Mesothelial cell of epicardium (in vitro differentiated cells): ENCODE measurements at places on chromosomes 3 and 15.

- H3K27me3 ChIP-seq = no peaks in the 10 kb centered on the region
- H3K36me3 ChIP-seq = peaks cover 25% of the 10 kb centered on the region
Observed at GRCh38 chr3:112364291-112364690, 31.3 kb downstream of the CD200 start.

DNA sequence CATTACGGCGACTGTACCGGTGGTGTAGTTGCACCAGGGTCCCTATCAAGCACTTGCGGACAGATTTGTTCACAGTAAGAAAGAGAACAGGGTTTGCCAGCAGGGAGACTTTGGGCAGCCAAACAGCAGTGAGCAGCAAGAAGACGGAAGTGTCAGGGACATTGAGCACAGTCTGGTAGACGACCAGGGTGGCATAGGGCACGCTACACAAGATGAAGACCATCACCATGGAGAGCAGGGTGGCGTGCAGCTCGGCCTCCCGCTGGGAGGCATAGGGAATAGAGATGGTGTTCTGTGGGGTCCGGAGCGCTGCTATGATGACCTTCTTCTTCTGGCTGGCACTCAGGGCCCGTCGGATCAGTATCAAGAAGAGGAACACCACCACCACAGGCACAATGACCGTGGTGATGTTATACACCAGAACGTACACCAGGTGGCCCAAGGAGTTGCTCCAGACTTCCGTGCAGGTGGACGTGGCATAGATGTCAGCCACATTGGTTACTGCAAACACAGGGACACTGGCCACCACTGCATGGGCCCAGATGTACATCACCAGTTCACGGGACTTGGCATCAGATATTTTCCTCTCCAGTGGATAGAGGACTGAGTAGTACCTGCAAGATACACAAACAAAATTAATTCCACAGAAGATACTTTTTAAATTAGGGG, 19.1 kb upstream of the FSIP1 start:
- H3K36me3 ChIP-seq = no peaks in the 10 kb centered on the region
- no peak overlapping the region for H3K4me3 ChIP-seq
- H3K4me1 ChIP-seq = peaks cover 15% of the 10 kb centered on the region
- H3K27ac ChIP-seq = no peak overlapping the region
- H3K27me3 ChIP-seq = no peaks in the 10 kb centered on the region

DNA sequence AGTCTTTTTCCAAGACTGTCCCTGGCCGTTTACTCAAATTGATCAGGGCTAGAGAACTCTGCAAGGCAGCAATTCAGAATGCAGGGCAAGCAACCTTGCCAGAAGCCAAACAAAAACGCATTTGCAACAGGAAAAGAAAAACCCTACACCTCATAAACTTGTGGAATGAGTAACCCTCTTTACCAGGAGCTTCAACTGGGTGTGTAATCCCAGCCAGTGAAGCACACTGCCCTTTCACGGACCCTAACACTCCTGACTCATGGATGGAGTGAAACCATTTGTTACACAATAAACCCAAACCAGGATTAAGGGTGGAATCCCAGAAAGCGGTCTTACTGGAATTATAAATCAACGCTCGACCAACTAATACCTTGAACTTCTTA, 14.8 kb upstream of the LDHAL6B start:
- no peak for DNase-seq
- no peak overlapping the region for H3K4me3 ChIP-seq
- H3K4me1 ChIP-seq = peaks cover 26% of the 10 kb centered on the region
- no peaks in the 10 kb centered on the region for H3K27me3 ChIP-seq
- peaks cover 55% of the 10 kb centered on the region for H3K36me3 ChIP-seq

DNA sequence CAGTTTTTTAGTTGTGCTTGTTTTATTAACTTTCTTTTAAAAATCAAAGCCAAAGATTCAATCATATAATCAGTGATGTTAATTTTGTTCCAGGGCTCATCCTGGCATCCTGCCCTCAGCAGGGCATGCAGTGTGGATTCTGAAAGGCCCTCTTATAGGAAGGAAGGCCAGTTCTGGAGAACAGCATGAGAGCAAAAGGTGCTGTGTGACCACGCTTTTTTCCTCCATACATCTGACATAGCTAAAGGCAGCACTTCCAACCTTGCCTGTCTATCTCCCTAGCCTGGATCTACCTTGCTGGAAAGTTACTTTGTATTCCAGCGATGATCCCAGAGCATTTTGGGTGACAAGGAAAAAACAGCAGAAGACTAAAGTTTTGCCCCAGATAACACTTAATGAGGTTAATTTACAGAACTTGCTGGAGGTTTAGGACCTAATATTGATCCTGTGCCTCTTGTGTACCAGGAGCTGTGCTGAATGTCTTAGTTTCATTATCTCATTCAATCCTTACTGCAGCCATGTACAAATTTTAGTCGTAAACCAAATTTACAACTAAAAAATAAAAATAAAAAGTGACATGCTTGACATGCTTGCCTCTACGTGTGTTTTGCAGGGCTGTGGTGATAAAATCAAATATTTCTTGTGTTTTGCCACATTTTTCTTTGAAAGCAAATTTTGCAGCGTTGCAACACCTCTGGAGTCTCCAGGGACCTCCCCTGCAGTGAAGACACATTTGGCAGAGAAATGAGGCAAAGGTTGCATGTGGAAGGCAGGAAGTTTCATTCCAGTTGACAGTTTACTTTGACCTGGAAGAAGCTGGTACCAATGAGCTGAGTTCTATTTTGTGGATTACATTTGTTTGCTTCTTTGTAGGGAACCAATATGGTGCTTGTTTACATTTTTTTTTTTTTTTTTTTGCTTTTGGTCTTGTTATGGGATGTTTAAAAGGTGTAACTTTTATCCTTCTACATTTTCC, 13.2 kb downstream of the IL1RAP start:
- peaks cover 20% of the 10 kb centered on the region for H3K4me1 ChIP-seq
- H3K27me3 ChIP-seq = no peaks in the 10 kb centered on the region
- no peak overlapping the region for H3K27ac ChIP-seq

GRCh38 chr3:27568393-27568792, 84.2 kb upstream of the SLC4A7 start:
- H3K27ac ChIP-seq = no peak overlapping the region
- no peak overlapping the region for H3K4me3 ChIP-seq
- H3K27me3 ChIP-seq = no peaks in the 10 kb centered on the region
- no peaks in the 10 kb centered on the region for H3K4me1 ChIP-seq

DNA sequence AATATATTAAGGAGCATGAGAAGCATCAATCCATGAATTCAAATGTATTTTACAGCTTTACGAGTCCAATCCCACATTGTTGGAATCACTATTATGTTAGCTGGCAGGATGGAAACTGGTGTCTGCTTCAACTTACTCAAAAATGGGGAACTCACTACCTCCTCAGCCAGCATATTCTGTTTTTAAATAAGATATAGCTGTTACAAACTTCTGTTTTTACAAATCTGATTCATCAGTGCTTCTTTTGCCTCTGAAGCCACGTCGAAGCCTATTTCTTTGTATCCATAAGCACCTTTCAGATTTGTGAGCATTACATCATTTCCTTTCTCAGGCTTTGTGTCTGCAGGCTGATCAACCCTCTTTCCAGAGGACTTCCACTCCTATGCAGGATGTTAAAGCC, 105.9 kb downstream of the TPRG1 start:
- H3K4me1 ChIP-seq = peaks cover 31% of the 10 kb centered on the region
- no peak overlapping the region for H3K4me3 ChIP-seq
- DNase-seq = no peak
- no peak overlapping the region for H3K27ac ChIP-seq

DNA sequence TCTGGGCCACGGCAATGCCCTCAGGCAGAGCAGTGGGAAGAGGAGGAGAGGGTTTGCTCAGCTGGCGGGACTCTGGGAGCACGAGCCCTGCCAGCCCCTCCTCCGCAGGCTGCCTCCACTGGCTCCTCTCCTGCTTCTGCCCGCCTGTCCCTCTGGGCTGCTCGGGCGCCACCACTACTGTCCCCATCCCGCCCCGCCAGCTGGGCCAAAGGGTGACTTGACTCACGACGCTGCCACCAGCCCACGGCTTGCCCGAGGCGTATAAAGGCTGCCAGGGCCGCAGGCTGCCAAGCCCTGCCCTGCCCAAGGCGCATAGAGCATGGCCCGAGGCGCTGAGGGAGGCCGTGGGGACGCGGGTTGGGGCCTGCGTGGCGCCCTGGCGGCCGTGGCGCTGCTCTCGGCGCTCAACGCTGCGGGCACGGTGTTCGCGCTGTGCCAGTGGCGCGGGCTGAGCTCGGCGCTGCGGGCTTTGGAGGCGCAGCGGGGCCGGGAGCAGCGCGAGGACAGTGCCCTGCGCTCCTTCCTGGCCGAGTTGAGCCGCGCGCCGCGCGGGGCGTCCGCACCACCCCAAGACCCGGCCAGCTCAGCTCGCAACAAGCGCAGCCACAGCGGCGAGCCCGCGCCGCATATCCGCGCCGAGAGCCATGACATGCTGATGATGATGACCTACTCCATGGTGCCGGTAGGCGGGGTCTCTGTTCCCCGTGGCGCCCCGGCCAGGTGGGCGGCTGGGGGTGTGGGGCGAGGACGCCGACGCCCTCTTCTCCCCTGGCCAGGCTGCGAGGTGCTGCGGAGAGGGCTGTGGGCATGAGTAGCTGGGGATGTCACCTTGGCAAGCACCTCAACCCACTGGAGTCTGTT, at the start of gene GLDN:
Gene GLDN, plus strand, starts transcription at position 290 of the 861 bp plus-strand sequence. Its CDS starts 30 bp downstream, at position 320.
- H3K27me3 ChIP-seq = peaks cover 59% of the 10 kb centered on the region
- H3K36me3 ChIP-seq = no peaks in the 10 kb centered on the region
- no peak within 1 kb of the TSS for H3K27ac ChIP-seq
- DNase-seq = peak; percentile 55
- peaks cover 6% of the 10 kb centered on the region for H3K4me1 ChIP-seq

DNA sequence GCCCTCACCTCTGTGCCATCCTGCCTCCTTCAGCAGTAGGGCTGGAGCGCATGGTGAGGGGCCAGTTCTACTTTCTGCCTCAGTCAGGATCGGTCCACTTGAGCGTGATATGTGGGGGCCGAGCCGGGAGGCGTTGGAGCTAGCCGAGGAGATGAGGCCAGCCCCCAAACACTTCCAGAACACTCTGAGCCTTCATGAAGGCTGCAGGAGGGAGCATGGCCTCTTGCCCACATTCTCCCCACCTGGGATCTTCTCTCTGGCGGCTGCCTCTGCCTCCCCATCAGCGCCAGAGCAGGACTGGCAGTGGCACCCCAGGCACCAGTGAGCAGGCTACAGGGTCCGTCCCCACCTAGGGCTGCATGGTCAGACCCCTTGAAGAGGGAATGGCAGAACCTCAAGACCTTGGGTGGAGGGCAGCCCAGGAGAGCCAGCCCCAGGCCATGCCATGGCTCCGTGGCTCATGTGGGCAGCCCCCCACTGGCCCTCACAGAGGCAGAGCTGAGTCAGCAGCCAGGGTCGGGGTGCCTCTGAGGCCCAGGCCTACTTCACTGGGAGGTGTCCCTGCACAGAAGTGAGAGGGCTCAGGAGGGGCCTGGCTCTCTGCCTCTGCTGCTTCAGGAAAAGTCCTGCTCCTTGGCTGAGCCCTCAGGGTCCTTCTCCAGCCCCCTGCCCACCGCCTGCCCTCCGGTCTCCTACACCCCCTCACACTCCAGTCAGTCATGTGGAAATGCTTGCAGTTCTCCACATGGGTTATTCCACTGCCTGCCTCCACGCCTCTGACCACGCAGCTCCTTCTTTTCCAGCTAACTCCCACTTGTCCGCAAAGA, 28.1 kb upstream of the CYP11A1 start:
- H3K4me3 ChIP-seq = no peak overlapping the region
- no peaks in the 10 kb centered on the region for H3K27me3 ChIP-seq
- H3K4me1 ChIP-seq = peaks cover 27% of the 10 kb centered on the region

DNA sequence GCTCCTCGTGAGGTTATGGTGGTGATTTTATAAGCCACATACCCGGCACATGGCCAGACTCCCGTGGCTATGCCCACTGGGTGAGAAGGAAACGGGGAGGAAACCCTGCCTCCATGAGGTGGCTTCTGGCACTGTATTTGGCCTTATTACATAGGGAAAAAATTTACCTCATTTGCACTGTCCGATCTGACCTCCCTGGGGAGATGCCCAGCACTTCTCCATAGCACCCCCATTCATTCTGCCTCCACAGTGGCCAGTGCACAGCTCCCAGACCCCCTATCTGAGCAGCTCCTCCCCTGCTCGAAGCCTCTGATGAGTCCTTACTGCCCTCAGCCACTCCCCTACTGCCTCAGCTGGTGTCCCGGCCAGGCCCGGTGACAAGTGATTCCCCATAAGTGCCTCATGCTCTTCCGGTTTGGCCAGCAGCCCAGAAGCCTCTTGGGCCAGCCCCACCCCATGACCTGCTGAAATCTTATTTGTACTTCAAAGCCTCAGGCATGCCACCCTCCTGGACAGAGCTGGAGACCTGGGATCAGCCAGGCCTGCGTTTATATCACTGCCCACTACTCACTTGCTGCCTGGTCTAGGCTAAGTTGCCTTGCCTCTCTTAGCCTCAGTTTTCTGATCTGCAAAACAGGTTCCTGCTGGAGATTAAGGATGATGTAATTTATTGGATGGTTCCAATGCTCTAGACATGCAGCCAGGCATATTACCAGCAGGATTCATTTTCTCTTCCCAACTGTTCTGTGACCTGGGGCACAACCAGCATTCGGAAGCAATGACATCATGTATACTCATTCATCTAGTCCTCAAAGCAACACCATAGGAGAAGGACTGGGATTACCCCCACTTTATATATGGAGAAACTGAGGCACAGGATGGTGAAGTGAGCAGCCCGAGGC, 30.6 kb upstream of the SLC6A6 start:
- H3K36me3 ChIP-seq = no peaks in the 10 kb centered on the region
- H3K4me1 ChIP-seq = peaks cover 32% of the 10 kb centered on the region
- H3K27me3 ChIP-seq = peaks cover 3% of the 10 kb centered on the region
- peak overlapping the region; percentile 59 for H3K27ac ChIP-seq

DNA sequence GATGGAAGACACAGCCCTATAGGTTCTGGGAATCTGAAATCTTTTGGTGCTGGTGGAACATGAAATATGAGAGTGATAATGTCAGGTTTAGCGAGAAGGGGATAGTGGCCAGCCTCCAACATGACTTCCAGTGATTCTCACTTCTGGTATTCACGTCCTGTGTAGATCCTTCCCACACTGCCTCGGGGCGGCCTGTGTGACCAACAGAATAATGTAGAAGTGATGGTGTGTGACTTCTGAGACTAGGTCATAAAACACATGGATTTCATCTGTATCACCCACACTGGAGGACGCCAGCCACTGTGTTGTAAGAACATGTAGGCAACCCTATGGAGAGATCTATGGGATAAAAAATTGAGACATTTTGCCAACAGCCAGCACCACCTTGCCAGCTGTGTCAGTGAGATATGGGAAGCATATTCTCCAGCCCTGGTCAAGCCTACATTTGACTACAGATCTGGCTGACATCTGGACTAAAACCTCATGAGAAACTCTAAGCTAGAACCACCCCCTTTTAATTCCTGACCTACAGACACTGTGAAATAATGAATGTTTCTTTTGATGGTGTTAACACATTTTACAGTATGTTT, 25.5 kb upstream of the NUDT16 start:
- H3K27me3 ChIP-seq = peaks cover 3% of the 10 kb centered on the region
- H3K27ac ChIP-seq = no peak overlapping the region
- no peaks in the 10 kb centered on the region for H3K4me1 ChIP-seq
- no peaks in the 10 kb centered on the region for H3K36me3 ChIP-seq

DNA sequence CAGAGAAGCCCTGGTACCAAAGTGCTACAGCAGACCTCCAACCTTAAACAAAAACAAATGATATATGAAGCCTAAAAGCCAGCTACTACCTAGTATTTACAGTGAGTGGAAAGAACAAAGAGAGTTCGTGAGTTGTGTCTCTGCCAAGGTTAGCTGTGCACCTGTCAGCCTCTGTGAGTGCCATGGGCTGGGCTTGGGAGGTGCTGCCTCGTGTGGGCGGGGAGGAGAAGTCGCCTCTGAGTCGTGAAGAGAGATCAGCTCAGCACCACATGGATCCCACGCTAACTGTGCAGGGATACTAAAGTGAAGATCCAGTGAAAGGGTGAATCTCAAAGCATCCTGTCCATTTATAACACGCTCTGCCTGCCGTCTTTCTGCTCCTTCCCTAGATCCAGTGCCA, 101.9 kb downstream of the CHDH start:
- no peak overlapping the region for H3K27ac ChIP-seq
- peaks cover 5% of the 10 kb centered on the region for H3K4me1 ChIP-seq
- H3K27me3 ChIP-seq = peaks cover 13% of the 10 kb centered on the region
